ENCODE measurements at places on chromosomes 6 and 20.

DNA sequence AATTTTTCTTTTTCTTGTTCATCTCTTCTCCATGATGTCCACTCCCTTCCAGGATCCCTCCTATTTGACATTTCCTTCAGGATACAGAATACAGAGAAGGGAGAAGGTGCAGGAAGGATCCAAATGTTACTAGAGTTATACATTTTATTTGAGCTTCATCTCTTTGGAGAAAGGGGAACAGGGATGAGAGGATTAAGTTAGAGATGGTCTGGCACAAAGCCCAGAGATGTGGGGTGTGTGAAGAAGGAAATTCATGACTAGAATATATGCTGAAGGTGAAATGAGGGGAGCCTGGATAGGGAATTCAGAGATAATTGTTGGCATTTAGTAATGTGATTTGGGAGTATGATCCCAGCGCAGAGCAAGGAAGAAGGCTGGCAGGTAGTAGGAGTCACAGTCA is 22.5 kb upstream of the SRPK1 start:
- no peak for DNase-seq

DNA sequence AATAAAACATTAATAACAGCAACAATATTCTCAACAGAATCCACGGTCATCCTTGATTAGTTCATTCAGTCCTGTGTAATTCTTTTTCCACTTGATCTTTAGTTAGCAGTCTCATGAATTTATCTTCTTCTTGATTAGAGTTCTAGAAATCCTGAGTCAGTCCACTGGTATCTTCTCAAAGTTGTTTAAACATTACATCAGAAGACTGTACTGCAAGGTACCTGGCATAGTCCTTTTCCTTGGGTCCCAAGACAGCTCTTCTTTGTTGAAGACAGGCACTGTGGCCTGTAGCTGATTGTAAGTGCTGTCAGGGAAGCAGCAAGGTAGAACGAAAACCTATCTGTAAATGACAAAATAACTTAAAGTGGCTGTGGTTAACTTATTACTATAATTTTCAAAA is 11.8 kb downstream of the MAP3K4 start:
- no peak for DNase-seq

DNA sequence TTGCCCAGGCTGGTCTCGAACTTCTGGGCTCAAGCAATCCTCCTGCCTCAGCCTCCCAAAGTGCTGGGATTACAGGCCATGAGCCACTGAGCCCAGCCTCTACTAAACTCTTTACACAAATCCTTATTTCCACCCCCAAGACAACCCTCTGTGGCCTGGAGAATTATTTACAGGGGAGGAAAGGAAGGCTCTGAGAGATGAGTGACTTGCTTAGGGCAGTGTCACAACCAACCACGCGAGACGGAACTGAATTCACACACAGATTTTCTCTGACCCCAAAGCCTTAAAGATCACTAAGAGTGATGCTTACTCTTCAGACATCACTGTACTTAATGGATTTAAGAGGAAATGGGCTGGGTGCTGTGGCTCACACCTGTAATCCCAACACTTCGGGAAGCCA is 86.2 kb downstream of the RIPOR3 start:
- no peak for DNase-seq

DNA sequence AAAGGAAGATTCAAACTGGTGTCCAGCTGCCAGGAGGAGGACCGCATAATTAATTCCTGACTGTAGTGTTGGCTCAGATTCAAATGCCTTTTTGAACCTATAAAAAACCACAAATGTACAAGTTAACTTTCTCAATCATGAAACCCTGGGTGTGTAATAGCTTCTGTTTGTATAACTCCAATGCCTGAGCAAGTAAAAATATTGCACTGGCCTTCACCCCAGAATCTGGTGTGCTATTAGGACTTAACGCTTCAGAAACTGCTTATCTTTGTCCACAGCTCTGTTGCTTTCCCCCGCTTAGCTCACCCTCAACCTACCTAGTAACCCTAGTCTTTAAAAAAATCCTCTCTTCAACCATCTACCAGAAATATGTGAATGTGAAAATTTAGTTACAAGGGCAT is 119.1 kb upstream of the MAP7 start:
- no peak for DNase-seq

DNA sequence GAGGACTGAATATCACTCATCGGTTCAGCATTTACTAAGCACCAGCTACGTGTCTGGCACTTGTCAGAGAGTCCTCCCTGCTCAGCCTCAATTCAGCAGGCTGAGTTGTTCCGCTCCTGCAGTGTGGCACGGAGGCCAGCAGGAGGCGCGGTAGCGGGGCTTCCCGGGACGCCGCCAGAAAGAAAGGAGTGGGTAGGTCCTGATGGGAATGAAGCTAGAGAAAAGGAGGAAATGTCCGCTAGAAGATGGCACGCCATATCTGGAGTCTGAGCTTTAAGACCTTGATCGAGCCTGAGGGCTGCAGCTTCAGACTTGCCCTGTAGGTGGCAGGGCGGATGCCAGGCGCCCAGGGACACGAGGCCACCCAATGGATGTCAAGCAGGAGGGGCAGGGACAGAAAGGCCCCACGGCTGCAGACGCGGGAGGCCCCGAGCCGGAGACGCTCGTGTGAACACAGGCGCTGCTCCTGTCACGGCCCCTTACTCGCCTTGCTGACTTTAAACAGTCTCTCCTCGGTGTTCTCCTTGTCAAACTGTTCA is 18.7 kb downstream of the SERPINB6 start:
- DNase-seq = no peak

DNA sequence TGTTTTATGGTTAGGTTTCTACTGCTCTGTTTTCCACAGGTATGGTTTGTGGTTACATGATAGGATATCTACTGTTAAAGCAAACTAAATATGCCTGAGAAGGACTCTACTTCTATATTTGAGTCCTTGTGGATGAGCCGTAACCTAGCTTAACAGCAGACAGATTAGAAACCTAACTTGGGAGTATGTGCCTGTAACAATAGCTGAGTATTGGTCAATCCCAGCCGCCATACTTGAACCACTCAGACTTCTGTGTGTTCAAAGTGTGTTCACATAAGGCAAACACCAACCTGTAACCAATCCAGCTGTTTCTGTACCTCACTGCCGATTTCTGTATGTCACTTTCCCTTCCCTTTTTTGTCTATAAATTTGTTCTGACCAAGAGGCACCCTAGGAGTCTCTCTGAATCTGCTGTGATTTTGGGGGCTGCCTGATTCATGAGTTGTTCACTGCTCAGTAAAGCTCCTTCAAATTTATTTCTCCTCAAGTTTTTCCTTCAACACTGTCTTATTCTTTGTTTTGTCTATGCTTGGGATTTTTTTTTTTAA is 37.1 kb downstream of the PHF3 start:
- no peak for DNase-seq

- DNase-seq = no peak
These were observed 141.5 kb downstream of the OR2B2 start for GRCh38 chr6:27770724-27771123.

GRCh38 chr6:156517088-156517487 is 260.1 kb upstream of the ARID1B start:
- DNase-seq = no peak

GRCh38 chr20:49132995-49133478 is 55.1 kb downstream of the STAU1 start:
- DNase-seq = peak; percentile 55

- DNase-seq = no peak
These were observed 74.8 kb upstream of the SIRPA start for GRCh38 chr20:1820138-1821079.

- no peak for DNase-seq
These were observed 70.1 kb upstream of the AFDN start for GRCh38 chr6:167756597-167756996.

DNA sequence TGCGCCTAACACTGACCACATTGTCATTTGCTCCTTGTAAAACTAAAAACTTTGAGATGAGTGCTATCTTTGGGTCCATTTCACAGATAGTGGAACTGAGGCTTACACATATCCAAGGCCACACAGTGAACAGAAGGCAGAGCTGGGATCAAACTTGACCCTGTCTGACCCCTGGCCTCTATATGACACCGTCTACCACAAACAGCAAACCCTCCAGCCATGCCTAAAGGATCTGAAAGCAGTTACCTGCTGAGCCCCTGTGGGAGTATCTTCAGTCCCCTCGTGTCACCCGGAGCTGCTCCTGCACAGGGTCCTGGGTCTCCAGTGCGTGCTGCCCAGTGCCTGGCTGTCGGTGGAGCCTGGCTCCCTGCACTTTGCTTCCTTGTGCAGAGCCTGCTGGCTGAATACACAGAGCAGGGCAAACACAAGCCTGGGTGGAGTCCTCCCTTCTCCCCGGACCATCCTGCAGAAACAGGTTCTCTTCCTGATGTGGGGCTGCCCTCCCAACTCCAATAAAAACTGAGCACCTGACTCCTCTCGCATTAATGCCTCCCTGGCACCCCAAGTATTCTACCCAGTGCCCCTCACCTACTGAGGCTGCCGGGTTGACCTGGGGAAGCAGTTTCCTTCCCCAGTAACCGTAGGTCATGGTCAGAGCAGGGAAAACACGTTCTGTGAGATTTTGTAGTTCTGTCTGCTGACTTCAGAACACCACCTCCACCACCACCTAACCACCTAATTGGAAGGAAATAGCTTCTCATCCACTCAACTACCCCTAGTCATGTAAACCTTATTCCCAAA is at the start of gene BCAS1:
Gene BCAS1 (minus strand): TSS at position 408 of the 801 bp plus-strand sequence. CDS start 11,876 bp downstream, outside the sequence.
- DNase-seq = no peak

DNA sequence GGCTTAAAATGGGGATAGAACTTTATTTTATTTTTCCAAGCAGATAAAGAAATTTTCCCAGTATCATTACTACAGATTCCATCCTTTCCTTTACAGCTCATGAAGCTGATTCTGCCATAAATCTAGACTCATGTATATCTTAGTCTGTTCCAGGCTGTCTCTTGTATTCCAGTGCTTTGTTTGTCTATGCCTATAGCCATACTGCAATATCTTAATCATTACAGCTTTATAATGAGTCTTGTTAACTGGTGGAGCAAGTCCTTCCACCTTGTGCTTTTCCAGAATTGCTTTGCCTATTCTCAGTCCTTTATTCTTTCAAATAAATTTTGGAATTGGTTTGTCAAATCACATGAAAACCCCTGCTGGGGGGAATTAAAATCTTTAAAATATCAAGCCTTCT is 99.2 kb downstream of the MAP3K5 start:
- DNase-seq = no peak

GRCh38 chr6:29792123-29793035 is 35.2 kb upstream of the HLA-G start:
- no peak for DNase-seq

DNA sequence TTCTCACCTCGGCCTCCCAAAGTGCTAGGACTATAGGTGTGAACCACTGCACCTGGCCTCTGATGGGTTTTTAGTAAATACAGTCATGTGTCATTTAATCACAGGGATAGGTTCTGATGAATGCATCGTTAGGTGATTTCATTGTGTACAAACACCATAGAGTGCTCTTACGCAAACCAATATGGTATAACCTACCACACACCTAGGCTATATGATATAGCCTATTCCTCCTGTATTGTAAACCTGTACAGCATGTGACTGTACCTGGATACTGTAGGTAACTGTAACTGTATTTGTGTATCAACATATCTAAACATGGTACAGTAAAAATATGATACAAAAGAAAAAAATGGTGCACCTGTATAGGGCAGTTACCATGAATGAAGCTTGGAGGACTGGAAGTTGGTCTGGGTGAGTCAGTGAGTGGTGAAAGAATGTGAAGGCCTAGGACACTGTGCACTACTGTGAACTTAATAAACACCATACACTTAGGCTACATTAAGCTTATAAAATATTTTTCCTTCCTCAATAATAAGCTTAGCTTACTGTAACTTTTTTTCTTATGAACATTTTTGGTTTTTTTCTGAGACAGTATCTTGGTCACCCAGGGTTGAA is 10.0 kb downstream of the BICRAL start:
- no peak for DNase-seq

DNA sequence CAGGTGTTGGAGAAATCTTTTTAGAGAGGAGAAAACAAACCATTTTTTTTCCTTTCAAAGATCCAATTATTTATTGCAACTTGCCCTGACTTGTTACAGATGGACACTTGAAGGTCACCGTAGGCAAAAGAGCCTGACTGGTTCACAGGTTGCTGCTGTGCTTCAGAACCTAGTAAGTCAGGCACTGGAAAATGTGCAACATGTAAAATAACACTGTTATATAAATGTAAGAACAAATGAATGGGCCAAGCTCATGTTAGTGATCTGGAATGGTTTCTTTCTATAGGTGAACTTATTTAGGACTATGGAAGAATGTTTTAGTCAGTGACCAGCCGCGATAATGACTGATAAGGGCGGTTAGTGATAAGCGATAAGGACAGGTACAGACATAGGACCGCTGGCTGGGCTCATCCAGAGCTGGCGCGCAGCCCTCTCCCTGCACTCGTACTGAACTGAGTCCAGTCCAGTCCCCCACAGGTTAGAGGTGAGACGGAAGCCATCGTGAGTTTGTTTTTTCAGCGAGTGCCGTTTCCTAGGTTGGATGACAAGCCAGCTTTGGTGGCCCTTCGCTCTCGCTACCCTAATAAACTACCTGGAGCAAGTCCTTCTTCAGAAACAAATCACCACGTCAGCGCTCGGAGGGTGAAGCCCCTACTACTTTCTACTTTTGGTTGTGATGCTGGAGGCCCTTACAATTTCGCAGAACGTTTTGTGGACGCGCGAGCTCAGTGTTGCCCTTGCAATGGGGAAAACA is 94.4 kb upstream of the PRDM1 start:
- DNase-seq = no peak

- DNase-seq = no peak
These were observed 291.2 kb upstream of the STXBP5 start for GRCh38 chr6:146912730-146913685.

DNA sequence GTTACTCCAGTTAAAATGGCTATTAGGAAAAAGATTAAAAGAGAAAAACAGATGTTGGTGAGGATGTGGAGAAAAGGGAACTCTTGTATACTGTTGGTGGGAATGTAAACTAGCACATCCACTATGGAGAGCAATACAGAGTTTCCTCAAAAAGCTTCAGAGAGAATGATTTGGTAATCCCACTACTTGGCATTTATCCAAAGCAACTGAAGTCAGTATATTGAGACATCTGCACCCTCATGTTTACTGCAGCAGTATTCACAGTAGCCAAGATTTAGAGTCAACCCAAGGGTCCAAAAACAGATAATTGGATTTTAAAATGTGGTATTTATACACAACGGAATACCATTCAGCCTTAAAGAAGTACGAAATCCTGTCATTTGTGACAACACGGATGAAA is 469.5 kb downstream of the QKI start:
- DNase-seq = no peak

- no peak for DNase-seq
These were observed 44.8 kb downstream of the RIPOR3 start for GRCh38 chr20:50646483-50646996.

DNA sequence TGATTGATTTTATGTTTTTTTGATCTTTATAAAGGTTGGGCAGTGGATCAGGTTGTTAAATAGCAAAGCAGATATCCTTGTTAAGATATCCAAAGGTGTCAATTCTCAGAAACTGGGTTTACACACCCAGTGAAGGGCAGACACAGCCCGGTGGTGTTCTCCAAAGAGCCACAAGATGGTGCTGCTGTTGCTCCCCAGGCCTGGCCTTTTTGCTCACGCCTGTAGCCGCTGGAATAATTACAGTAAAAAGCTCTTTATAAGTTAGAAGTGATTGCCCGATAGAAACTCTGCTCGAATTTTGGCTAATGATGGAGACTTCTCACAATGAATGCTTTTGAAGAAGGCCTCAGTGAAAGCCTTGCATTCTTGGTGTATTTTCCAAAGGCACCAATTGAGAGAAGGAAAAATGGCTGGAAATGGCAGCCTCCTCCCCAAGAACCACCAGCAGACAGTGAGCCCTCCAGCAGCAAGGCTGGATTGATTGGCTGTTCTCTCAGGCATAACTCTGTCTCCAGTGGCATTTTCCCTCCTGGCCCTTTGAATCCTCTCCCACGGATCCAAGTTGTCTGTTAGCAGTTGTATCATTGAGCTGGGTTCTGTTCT is 120.5 kb upstream of the CHD6 start:
- no peak for DNase-seq

- no peak for DNase-seq
These were observed 27.6 kb upstream of the BMP7 start for GRCh38 chr20:57293995-57294394.

Data from thymus (tissue), 14 donors.